Cerebellar nuclear complex (tissue), 1 donor: ENCODE measurements at places on chromosomes 11 and 22.

GRCh38 chr11:7499081-7499480, 13.8 kb downstream of the OLFML1 start:
- no peak for DNase-seq

GRCh38 chr11:113273720-113274119, 40.7 kb upstream of the TTC12 start:
- no peak for DNase-seq

- no peak for DNase-seq
These were observed 567.9 kb downstream of the NTM start for GRCh38 chr11:131938351-131938751.

DNA sequence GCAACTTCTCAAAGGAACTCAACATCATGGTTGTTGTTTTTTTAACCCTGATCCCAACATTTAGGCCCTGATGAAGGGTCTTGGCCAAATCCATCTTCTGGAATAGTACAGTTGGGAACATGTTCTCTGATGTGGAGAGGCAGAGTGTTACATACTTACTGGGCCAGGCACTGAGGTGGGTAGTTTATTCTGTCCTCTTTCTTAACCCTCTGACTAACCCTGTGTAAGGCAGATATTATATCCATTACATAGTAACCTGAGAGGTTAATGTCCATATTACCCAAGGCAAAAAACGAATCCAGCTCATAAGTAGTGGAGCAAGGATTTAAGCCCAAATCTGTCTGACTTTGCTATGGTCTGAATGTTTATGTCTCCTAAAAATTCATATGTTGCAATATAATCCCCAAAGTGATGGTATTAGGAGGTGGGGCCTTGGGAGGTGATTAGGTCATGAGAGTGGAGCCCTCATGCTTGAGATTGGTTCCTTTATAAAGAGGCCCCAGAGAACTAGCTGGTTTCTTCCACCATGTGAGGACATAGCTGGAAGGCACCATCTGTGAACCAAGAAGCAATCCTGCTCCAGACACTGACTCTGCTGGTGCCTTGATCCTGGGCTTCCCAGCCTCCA, 16.3 kb downstream of the PPFIBP2 start:
- no peak for DNase-seq

GRCh38 chr22:27127911-27128310, 470.5 kb downstream of the MIAT start:
- DNase-seq: no peak

- DNase-seq: no peak
These were observed 1.7 kb upstream of the CBX6 start for GRCh38 chr22:38873469-38874411.

- no peak for DNase-seq
These were observed 34.3 kb downstream of the ETS1 start for GRCh38 chr11:128552783-128553661.

DNA sequence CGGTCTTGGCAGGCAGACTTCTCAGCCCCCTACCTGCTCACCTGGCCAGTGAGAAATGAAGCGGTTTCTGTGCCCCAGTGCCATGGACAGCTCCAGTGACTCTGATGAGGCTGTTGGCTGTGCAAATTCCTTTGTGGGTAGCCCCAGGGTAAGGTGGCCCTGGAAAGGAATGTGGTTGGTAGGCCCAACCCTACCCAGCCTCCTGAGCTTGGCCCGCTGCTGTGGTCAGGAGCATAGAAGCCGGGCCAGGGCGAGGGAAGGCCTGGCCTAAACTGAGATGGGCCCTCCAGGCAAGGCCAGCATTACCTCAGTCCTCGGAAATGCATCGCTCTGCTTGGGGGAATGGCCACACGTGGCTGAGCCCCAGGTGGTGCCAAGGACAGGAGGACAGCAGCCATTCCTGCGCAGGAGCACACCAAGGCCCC, 16.9 kb downstream of the DAGLA start:
- no peak for DNase-seq

DNA sequence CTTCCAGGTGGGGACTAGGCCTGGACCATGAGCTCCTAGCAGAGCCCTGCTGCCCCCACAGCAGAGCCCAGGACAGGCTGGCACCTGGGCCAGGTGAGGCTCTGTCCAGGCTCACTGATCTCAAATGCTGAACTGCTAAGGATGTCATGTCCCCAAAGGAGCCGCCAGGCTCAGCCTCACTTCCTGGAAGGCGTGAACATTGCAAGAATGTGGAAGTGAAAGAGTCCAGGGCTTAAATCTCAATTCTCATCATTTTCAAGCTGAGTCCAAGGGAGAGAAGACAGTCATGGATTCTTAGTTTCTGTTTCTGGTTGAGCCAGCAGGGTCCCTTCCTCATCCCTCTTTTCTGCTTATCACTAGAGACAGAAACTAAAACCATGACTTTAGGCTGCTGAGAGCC, 5.0 kb downstream of the ASCL2 start:
- no peak for DNase-seq

GRCh38 chr11:116962108-116962507, 124.7 kb upstream of the APOA1 start:
- DNase-seq: no peak

DNA sequence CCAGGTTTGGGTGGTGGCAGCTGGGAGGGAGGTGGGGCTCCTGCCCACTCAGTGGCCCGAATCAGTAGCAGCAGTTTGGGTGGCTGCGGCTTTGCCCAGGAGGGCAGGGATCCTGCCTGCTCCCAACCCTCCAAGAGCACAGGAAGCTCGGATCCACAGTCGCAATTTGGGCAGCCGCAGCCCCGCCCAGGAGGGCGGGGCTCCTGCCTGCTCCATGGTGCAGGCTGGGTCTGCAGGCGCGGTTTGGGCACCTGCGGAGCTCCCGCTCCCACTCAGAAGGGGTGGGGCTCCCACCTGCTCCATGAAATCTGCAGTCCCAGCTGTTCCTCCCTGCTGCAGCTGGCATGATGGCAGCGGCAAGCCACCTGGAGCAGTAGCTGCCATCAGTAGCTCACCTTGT, 38.1 kb upstream of the CALCB start:
- DNase-seq: no peak

DNA sequence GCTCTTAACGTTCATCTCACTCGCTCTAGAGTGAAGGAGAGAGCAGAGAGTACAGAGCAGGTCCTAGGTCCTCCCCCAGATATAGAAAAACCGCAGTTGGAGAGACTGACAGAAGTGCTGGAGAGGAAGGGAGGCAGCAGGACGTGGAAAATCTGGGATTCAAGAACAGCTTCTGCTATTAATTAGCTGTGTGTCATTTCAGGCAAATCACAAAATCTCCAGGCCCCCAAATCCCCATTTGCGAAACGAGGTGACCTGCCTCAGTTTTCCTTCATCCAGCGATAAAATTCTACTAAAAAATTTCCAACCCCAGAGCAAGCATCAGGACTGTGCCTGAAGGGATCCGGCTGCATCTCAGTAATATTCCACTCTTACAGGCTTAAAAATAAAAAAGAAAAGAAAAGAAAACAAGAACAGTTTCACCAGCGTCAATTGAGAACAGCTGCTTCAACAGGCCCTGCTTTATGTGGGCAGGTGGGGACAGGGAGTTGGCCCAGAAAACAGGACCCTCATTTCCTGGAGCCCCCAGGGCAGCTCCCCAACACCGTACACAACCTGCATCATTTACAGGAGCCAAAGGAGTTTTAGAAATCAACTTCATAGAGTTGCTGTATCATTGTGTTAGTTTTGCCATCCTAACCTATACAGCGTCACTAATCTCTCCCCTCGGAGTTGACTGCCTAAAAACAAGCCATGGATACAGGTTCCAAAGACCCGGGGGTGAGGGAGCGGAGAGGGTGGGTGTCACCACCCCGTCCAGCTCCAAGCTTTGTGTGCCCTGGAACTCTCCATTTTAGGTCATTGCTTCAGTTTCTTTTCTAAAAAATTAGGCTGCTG, 2.3 kb upstream of the MALAT1 start:
- no peak for DNase-seq

DNA sequence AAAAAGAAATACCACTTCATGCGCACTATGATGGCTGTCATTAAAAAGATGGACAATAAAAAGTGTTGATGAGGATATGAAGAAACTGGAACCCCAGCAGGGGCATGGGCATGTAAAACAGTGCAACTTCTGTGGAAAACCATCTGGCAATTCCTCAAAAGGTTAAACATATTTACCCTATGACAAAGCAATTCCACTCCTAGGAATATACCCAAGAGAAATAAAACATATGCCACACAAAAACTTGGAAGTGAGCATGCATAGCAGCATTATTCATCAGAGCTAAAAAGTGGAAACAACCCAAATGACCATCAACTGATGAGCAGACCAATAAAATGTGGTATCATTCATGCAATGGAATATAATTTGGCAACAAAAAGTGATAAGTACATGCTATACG, 50.1 kb downstream of the LRRC32 start:
- no peak for DNase-seq
